CD8-positive, alpha-beta T cell (primary cell): ENCODE measurements at places on chromosomes 6 and 20. TPM values are rescaled to one million over a fixed set of nuclear protein-coding genes. Genes with fewer than 3 reads are reported as not detected.

Gene TMEM242
- total RNA-seq, result 14.0 TPM

Gene SOBP
- total RNA-seq, result 0.19 TPM

Gene BIRC7
- total RNA-seq, result 2.0 TPM

Gene RAET1G
- total RNA-seq, result not detected

Gene SOX18
- not detected for total RNA-seq

Gene TMEM217
- 0.27 TPM for total RNA-seq

Gene RRAGD
- total RNA-seq, result 5.6 TPM

Gene PTGIS
- not detected for total RNA-seq

Gene PRL
- 0.50 TPM for total RNA-seq

Gene GTSF1L
- total RNA-seq, result not detected

Gene WFDC5
- total RNA-seq, result not detected

Gene SLC35F1
- total RNA-seq, result not detected

Gene LGSN
- total RNA-seq, result not detected

Gene DLL1
- 19.9 TPM for total RNA-seq

GRCh38 chr6:33443619-33444504 lies 10.5 kb upstream of the ZBTB9 start:
- DNase-seq, result no peak

GRCh38 chr6:44077214-44077946 lies 49.9 kb downstream of the MRPL14 start:
- DNase-seq, result no peak

- peak; percentile 84 for DNase-seq
These were observed at the start of gene PPP1R16B for GRCh38 chr20:38805502-38805957. TSS of gene PPP1R16B (plus strand) at chr20:38805697. CDS start at chr20:38835926, 30,229 bp downstream.

DNA sequence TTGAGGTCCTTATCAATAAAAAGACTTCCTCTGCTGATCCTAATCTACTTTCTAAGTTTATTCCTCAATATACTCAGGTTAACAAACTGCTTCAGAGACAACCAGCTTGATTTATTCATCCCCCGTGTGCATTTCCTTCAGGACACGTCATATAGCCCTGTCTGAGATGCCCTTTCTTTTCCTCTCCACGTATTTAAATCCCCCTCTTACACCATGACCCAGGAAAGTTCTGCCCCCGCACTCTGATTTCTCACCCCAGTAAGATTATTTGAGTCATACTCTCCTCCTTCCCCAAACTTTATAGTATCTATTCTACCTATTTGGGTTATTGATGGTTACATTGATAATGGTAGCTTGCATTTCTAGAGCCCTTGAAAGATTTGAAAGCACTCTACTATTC lies 9.8 kb upstream of the CGA start:
- no peak for DNase-seq

- DNase-seq, result no peak
These were observed 157.6 kb downstream of the FOXA2 start for GRCh38 chr20:22426772-22427171.

- DNase-seq, result no peak
These were observed 8.6 kb downstream of the FHL5 start for GRCh38 chr6:96571551-96571950.

DNA sequence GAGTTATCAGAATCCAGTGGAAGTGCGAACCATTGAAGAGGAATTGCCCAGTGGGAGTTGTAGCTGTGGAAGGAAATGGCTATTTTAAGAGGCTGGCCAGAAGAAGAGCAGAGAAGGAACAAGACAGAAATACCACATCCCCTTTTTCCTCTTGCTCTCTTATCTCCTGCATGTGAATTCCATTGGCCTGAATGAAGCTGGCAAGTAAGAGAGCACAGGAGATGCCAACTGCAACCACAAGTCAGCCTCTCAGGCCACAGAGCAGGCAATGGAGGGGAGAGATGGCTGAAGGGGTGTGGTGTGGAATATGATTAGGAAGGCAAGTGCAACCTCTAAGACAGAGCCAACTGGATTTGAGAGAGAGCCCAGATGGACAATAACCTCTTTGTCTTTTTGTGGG lies 362.7 kb upstream of the IMPG1 start:
- no peak for DNase-seq

- DNase-seq, result no peak
These were observed 8.4 kb upstream of the ZSWIM1 start for GRCh38 chr20:45872626-45873025.

GRCh38 chr20:36645998-36646397 lies at the start of gene SLA2:
TSS of gene SLA2 (minus strand) at chr20:36646196. CDS start at chr20:36641335, 4,861 bp downstream.
- DNase-seq, result peak; percentile 80

DNA sequence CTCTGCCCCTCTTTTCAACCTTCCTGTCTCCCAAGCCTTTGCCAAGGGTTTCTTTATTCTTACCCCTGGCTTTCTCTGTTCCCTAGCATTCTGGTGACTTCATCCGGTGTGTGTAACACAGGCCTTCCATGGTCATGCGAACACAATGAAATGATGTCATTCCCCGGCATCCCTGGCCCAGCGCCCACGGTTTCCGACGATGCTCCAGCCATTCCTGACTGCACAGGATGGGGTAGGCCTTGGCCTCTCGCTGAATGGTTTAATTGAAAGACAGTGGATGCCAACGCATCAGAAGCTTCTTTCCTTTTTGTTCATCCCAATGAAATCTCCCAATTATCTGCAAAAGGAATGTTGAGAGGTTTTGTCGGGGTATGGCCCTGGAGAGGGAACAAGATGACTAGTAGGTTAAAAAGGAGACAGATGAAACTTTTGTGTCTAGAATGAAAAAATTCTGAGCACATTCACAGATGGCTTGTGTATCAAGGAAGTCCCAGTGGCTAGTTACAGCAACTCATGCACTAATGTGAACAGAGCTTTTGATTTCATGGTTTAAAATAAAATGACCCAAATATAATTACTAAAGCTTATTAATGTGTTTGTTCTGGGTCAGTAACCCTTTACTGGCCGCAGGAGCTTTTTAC lies 655.0 kb downstream of the QKI start:
- DNase-seq, result no peak

DNA sequence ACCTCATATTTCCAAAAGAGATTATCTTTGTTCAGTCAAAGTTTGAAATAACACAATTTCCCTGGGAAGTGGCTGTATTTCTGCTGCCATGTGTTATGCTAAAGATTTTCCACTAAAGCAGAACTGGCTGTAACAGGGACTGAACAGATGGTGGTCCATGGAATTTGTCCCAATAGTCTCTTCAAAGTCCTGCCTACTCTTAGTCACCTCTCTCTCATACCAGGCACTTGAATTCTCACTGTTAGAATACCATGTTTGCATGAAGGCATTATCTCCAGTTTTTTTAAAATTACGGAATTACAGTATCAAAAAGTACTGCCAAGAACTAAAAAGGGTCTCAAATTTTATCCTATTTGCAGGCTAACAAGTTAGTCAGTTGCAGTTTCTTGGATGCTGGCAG lies 105.0 kb upstream of the HDDC2 start:
- DNase-seq, result no peak

DNA sequence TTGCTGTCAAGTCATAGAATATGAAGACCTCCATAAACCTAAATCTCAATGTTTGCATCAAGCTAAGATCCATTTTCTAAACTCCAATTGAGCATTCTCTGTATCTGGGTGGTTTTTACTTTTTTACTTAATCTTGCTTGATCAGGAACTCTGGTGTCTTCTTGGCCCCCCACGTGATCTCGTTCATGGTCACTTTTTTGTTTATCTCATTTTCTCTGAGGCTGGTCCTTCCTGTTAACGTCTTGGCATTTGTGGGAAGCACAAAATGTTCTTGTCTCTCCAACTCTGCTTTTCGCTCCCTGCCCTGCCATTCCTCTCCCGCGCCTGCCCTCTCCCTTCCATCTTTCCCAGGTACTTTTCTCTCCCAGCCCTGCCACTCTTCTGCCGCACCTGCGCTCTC lies 14.0 kb upstream of the MAPRE1 start:
- no peak for DNase-seq

GRCh38 chr20:21505161-21505809 lies 8.6 kb downstream of the NKX2-2 start:
- DNase-seq, result peak; percentile 72

DNA sequence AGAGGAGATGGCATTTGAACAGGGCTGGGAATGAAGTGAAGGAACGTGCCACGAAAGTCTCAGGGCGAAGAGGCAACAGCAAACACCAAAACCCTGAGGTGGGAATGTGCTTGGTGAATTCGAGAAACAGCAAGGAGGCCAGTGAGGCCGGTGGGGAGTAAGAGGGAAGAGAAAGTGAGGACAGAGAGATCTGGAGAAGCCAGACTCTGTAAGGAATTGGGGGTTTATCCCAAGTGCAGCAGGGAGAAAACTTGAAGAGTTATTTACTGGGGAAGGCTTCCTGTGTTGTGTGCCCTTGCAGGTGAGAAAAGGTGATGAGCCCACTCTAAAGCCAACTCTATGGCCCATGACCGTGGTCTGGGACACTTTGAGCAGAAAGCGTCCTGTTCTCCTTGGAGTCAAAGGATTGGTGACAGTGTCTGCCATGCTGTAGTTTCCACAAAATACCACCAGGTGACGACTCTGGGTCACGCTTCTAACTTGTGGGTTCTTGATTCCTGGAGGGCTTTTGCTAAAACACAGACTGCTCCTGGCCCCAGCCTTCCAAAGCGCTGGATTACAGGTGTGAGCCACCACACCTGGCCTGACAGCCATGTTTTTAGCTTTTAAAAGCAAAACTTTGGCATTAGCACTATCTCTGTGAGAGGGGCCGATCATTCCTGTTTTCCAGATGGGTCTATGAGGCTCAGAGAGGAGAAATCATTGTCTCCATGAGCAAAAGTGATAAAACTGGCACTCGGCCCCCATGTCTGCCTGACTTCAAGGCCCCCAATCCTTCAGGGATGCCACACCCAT lies 18.0 kb upstream of the CSNK2A1 start:
- DNase-seq, result peak; percentile 53

GRCh38 chr6:149024361-149024760 lies 277.5 kb downstream of the UST start:
- DNase-seq, result no peak

- DNase-seq, result no peak
These were observed 48.5 kb downstream of the FYN start for GRCh38 chr6:111824608-111825337.

DNA sequence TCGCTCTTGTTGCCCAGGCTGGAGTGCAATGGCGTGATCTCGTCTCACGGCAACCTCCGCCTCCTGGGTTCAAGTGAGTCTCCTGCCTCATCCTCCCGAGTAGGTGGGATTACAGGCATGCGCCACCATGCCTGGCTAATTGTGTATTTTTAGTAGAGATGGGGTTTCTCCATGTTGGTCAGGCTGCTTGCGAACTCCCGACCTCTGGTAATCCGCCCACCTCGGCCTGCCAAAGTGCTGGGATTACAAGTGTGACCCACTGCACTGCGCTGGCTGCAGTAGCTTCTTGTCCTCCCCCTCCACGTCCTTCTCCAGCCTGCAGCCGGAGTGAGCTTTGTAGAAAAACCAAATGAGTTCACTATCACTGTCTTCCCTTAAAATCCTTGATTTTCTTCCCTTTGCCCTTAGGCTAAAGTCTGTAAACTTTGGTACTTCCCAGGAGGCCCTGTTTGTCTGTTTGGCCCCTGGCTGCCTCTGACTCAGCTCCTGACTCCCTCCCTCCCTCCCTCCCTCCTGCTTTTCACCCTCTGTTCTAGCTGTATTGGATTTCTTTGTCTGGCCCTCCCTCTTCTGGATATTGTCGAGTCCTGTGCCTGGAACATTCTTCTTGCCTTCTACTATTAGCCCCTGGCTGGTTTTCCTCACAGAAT lies 12.9 kb downstream of the PARD6B start:
- DNase-seq, result no peak

DNA sequence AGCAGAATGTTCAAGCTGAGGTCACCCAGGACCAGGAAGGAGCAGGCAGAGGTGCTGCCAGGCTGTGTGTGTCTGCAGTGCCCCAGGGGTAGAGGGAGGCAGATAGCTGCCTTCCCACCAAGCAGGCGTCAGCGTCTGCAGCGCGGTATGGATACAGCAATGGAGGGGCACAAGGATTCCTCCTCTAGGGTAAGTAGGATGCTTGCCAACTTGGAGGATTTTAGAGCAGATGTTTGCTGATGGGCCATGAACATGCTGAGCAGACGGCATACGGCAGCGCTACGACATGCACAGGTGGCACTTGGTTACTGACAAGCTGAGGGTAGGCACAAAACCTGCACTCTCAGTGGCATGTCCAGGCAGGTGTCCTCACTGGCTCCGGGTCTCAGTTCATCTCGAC lies 48.1 kb downstream of the PSMG4 start:
- no peak for DNase-seq

DNA sequence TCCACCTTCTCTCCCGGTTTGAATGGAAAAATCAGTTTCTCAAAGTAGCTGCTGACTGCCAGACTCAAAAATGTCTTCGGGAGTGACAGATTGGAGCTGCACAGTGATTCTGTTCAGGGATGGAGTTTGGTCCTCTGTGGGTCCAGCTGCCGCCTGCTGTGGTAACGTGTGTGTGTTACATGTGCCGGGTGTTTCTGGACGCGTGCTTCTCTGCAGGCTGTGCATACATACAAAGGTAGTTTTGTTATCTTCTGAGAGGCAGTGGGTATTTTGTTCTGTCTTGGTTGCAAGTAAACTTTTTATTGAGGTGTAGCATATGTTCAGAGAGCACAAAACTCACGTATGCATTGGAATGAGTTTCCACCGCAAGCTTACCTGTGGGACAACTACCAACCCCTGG lies 41.3 kb upstream of the NAA20 start:
- no peak for DNase-seq

- DNase-seq, result no peak
These were observed 754.6 kb upstream of the MAP3K7 start for GRCh38 chr6:91341473-91341872.

- no peak for DNase-seq
These were observed 5.4 kb downstream of the FBXL4 start for GRCh38 chr6:98942263-98942803.

GRCh38 chr6:134134654-134135053 lies 82.2 kb upstream of the SLC2A12 start:
- no peak for DNase-seq

GRCh38 chr6:5552243-5552642 lies 290.9 kb downstream of the FARS2 start:
- no peak for DNase-seq
